Fibroblast of mammary gland (primary cell): ENCODE measurements at places on chromosomes 6 and 20.
A peak's percentile ranks its signal among the peaks of the same experiment; 100 is the strongest.

GRCh38 chr6:7505189-7505699, 36.2 kb upstream of the DSP start:
- DNase-seq: peak; percentile 63

- DNase-seq: no peak
Measured at GRCh38 chr20:57059055-57059596, 207.3 kb downstream of the BMP7 start.

DNA sequence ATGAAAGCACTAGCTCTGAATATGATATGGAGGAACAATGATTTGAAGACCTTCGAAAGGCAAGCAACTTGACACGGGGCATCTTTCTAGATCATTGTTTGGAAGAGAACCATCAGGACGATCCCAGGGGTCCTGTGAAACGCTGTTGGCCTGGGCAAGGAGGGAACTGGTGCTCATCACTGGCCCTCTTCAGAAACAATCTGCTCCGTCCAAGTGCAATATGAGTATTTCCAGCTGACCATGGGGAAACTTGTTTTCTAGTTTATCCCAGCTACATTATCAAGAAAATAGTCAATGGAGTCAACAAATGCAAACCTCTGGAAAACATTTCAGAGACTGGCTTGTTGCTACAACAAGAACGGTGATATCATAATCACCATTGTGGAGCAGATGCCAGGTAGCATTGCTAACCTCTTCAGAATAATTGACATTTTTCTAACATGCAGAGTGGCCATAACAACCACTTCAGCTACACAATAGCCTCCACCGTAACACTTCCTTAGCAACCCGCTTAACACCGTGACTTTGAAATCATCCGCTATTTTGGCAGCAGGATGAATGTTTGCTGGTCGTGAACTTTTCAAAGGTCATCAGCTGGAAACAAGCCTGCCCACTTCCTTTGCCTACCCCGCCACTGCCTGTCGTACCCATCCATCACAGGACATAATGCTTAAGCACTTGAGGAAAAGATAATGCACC, 112.0 kb upstream of the PDE10A start:
- peak; percentile 4 for DNase-seq

- no peak for DNase-seq
Measured at GRCh38 chr6:101502818-101503217, 109.3 kb downstream of the GRIK2 start.

- peak; percentile 55 for DNase-seq
Measured at GRCh38 chr20:59039233-59039632, 3.4 kb downstream of the PRELID3B start.

DNA sequence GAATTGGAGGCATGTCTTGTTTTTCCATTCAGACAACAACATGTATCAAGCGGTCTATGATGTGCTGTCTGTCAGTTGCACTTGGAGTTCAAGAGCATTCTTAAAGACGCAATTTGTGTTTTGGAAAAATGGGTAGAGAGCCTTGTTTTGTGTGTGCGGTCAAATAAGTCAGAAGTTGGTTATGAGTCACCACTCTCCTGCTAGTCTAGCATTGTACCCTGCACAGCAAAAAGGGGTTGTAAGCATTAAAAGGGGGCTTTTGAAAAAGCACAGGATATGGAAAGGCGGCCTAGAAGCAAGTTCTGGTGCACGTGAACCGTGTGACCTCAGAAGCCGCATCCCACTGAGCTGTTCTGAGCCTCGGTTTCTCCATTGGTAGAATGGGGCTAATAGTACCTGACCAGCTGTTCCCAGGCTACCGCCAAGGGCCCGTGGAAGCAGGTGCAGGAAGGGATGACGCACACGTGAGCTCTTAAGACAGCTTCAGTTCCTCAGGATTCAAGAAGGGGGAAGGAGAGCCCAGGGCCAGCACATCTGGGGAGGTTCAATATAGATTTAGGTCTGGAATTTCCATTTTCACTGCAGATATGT, 61.6 kb upstream of the SNX9 start:
- peak; percentile 93 for DNase-seq

- DNase-seq: peak; percentile 84
Measured at GRCh38 chr6:21588481-21589351, 4.8 kb upstream of the SOX4 start.

- DNase-seq: no peak
Measured at GRCh38 chr6:116884530-116884929, 7.5 kb downstream of the RFX6 start.

DNA sequence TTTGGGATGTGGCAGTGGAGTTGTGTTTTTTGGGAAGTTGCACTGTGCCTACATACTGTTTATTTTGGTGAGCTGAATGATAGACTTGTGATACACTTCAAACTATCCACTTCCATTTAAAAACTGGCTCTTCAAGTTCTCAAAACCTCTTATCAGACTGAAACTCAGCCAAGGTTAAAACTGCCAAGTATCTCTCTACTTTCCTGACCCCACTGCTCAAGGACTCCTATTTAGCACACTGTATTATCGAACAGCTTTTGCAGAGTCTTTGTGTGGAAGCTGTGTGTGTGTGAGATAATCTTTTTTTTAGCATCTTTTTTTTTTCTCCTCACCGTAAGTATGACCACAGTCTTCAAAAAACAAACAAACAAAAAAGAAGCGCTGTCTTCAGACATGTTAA, 21.1 kb downstream of the STX11 start:
- DNase-seq: no peak

DNA sequence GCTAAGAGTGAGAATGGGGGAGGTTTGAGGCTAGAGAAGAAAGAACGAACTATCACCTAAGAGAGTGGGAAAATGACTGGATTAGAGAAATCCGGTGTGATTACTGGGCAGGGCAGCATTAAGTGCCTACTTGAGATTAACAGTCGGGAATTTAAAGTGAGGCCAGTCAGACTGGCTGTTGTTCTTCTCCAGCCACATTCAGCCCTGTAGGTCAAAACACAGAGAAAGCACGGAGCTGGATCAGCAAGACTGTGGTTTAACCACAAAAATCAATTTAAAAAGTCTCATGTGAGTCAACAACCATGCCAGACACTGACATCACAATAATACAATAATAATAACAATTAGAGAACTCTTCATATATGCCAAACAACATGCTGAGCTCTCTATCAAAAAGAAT, 301.9 kb upstream of the SGK1 start:
- DNase-seq: peak; percentile 88

GRCh38 chr20:52801628-52802006, 170.5 kb upstream of the TSHZ2 start:
- no peak for DNase-seq

DNA sequence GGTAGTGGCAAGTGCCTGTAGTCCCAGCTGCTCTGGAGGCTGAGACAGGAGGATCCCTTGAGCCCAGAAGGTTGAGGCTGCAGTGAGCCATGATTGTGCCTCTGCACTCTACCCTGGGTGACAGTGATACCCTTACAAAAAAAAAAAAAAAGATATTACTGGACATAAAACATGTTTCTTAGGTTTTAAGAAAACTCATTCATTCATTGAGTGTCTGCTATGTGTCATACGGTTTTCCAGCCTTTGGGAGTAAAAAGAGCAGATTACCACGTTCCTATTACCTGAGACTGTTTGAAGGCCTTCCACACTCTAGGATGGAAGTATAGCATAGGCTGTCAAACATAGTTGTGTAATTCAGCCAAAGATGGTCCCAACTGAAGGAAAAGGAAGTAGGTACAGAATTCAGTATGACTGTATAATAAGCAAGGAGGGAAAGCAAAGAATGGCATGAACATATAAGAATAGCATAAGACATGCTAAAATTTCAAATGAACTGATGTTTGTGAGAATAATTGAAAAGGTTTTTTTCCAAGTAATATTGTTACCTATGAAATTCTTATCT, 22.0 kb downstream of the STXBP5 start:
- DNase-seq: no peak

GRCh38 chr20:63129376-63129965, 86.5 kb downstream of the YTHDF1 start:
- DNase-seq: no peak

DNA sequence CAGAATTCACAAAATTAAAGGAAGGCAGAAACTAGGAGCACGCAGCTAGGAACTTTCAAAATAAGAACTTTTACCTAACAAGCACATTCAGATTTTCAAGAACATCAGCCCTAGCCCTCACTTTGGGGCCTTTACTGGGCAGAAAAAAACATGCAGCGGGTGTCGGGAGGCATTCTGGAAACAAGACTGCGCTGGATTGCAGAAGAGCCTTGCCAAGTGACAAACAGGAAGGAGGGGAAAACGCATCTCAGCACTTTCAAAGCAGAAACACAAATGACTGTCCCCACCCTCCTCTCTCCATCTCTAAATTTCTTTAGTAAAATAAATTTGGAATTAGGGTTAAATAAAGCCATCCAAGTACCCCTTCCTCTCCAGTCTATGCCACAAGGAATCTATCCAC, 74.6 kb upstream of the RREB1 start:
- no peak for DNase-seq

DNA sequence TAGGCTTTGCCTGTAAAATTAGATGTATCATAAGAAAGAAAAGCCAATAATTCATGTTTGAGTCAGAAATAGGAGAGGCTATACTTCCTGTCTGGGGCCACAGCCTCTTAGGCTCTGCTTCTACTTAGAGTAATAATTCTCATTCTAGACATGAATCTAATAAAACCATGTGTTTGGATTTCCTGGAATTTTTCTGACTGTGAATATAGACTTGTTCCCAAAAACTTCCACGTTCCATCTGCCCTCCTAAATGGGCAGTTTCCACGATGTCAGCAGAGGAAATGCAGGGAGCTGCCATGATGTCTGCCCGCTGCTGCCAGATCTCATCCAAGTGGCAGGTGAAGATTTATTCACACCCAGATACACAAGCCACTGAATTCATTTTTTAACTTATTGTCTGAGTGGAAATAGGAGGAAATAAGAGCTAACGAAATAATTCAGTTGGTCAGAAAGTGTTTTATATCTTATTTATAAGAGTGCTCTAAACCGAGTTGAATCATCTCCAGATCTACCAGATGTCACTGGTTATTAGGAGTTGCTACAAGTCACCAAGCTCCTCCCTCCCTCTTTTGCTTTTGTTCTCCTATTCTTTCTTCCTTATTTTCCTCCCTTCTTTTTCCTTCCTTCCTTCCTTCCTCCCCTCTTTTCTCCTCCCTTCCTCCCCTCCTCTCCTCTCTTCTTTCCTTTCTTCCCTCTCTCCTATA, 69.3 kb downstream of the ALDH8A1 start:
- DNase-seq: peak; percentile 72

DNA sequence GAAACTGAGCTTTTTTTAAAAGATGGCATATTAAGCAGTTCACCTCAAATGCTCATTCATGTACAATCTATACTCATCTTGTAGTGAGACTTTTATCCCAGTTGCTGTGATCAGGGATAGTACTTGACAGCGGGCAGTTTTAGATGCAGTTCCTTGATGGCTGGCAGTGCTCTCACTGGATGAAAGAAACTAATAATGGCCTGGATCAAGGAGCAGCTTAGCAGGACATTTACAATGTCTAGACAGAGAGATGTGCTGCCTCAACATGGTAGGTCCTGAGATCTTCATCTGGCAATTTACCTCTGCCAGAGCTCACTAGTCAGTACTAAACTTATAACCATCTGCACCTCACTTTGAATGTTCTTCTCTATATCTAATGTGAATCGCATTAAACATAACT, 46.8 kb upstream of the LYRM2 start:
- DNase-seq: no peak

- DNase-seq: no peak
Measured at GRCh38 chr6:15682965-15683822, 20.4 kb upstream of the DTNBP1 start.

- peak; percentile 49 for DNase-seq
Measured at GRCh38 chr6:43924222-43924702, 154.3 kb downstream of the VEGFA start.

DNA sequence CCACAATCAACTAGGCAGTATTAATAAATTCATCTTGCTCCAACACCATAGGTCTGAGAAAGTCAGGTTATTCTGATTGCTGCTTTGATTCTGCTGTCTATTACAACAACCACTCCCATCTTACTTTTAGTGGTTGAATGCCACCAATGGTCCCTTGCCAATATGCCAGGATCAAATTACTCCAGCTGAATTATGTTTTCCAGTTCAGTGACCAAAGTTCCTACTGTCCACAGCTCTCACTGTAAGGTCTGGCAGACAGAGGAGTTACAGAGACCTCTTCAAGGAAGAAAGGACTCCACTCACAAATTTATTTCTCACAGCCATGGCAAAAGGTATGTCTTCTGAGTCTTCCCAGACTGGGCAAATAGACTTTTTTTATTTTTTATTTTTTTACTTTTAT, 557.0 kb downstream of the HAO1 start:
- no peak for DNase-seq

DNA sequence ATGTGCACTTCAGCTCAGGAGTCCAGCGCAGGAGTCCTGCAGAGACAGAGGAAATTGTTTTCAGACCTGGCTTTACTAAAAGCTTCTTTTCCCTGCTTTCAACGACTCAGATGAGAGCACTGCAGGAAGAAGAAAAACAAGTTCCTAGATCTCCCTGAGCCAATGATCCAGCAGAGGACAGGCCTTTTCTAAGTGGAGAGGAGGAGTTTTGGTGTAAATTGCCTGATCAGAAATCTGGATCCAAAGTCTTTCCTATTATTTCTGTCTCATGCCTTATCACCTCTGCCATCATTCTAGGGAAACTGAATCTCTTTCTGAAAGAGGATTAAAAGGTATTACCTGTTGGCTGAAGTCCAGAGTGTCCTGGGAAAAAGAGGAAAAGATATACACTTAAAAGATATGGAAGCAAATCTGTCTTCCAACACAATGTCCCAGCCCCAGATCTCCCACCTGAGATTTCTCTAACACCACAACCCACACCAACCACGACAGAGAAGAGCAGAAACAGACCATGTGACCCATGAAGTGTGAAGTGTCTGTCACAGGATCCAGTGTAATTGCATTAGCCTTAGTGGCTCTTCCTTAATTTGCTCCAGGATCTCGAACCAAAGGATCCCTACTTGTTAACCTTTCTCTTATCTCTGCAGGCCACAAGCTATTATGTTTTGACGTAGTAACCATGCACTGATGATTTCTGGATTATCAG, 23.1 kb upstream of the HLA-DRB5 start:
- no peak for DNase-seq

GRCh38 chr6:39707962-39708683, 17.1 kb downstream of the KIF6 start:
- DNase-seq: peak; percentile 37
